ENCODE measurements at places on chromosomes 5 and 9. TPM values are rescaled to one million over a fixed set of nuclear protein-coding genes. Genes with fewer than 3 reads are reported as not detected.

DNA sequence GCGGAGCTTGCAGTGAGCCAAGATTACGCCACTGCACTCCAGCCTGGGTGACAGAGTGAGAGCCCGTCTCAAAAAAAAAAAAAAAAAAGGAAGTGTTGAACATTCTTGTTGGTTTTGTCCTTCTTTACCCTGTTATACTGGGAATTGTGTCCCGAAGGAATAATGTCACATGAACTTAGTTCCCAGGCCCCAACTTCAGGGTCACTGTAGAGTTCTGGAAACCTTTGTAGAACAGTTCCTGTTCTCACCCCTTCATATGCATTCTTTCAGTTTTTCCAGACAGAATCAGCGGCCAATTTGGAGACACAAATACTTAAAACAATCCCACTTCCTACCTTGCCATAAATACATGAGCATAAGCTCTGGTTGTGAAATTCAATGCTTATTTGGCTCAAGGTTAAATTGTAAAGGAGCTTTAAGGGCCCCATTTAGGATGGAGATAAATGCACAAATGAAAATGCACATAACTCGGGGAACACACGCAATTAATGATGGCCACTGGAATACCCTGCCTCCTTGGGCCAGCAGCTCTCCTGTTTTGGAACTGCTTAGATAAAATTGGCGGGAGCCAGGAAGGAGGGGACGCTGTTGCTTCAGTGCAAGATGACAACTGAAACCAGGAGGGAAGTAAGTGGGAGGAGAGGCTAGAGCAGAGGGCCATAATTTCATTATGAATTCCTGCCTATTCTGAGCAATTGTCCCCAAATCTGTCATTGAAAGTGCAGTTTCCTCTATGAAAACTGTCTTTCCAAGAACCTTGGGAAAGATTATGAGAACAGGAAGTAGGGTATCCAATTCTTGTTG lies 153.7 kb downstream of the FGF1 start:
- DNase-seq, result no peak

- no peak for DNase-seq
These were observed 136.4 kb downstream of the KDM4C start for GRCh38 chr9:6894135-6894534.

ANKRD31 gene
- 0.37 TPM for total RNA-seq

DNA sequence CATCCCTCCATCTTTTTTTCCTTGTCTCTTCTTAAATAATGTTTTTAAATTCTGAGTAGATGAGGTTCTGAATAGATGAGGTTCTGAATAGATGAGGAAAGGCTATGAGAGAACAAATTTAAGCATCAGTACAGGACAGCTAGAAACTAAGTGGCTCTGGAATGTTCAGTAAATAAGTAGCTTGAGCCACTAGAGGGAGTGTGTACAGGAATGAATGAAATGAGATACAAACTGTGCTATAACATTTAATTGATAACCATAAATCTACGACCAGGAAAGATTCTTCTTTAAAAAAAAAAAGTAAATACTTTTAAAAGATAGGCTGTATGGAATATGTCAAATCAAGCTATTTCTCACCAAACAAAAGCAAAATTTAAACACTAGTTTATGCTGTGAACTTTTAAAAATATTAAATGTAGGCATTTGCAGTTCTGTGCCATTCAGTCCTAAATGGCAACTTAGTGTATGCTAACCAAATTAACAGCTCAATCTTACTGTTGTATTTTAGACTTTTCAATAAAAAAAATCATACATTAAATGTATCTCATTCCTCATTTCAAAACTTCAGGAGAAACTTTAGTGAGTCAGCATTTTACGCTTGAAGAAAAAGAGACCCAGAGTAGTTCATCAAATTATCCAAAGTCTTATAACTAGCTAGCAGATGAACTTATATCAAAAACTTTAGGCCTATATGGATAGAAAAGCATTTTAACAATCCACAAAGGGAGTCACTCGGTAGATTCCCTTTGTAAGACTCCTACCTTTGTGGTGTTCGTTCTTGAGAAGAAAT lies 70.4 kb upstream of the SNX2 start:
- DNase-seq, result no peak

GRCh38 chr5:57431759-57432158 lies 50.9 kb downstream of the ACTBL2 start:
- DNase-seq, result no peak

DNA sequence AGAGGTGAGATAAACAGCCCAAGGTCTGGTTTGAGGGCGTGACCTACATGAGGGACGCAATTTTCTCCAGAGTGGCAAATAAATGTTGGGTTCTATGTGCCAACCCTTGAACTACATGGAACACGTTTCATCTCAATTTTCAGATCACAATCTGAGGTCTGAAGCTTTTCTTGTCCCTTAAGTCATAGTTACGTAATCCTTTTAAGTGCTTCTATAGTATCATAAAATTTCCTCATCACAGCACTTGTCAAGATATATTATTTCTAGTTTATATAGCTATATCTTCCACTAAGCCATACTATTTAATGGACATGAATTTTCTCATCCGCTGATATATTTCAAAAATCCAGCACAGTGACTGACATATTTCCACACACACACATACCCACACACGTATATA lies 53.1 kb upstream of the GRIN3A start:
- no peak for DNase-seq
